ENCODE measurements at places on chromosomes 7 and 10.

DNA sequence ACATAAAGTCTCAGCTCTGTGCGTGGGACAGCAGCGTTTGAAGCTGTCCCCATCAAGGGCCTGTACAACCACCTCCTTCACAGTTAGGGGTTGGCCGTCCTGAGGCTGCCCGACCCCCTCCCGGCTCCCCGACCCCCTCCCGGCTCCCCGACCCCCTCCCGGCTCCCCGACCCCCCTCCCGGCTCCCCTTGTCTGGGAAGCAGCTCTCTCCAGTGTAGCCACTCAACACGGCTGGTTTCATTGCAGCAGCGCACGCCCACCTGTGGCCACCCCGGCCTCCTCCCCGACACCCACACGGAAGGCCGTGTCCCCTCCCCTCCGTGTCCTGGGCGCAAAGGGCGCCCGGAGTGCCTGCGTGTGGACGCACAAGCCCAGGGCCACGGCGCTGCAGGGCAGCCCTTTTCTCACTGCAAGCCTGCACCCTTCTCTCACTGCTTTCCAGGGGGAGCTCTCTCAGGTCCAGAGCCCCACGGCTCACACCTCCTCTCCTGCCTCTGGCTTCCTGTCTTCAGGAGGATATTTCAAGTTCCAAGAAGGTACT is 20.9 kb upstream of the FAM20C start:
- DNase-seq: no peak

GRCh38 chr7:121153995-121154394 is 165.5 kb downstream of the CPED1 start:
- no peak for DNase-seq

- DNase-seq: no peak
Measured at GRCh38 chr7:30005464-30005863, 15.9 kb upstream of the SCRN1 start.

- DNase-seq: no peak
Measured at GRCh38 chr7:30788640-30789333, 17.6 kb downstream of the MINDY4 start.

- DNase-seq: no peak
Measured at GRCh38 chr10:17730667-17731066, 21.3 kb upstream of the TMEM236 start.

DNA sequence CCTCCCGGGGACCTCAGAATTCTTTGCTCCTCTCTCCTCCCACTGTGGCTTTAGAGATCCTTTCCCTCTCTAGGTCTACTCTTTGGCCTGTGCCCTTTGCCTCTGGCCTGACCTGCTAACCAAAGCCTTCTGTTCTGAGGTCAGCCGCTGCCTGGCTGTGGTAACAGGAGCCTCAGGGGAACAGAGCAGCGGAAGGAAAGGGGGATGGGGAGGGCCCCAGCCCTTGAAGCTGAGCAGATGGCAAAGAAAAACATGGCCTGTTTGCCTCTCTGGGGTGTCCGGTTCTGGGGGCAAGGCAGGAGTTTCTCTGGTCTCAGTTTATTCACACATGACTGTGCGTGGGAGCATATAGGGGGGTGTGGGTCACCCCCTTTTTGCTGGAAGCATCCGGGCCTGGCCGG is 28.2 kb downstream of the COL26A1 start:
- no peak for DNase-seq

DNA sequence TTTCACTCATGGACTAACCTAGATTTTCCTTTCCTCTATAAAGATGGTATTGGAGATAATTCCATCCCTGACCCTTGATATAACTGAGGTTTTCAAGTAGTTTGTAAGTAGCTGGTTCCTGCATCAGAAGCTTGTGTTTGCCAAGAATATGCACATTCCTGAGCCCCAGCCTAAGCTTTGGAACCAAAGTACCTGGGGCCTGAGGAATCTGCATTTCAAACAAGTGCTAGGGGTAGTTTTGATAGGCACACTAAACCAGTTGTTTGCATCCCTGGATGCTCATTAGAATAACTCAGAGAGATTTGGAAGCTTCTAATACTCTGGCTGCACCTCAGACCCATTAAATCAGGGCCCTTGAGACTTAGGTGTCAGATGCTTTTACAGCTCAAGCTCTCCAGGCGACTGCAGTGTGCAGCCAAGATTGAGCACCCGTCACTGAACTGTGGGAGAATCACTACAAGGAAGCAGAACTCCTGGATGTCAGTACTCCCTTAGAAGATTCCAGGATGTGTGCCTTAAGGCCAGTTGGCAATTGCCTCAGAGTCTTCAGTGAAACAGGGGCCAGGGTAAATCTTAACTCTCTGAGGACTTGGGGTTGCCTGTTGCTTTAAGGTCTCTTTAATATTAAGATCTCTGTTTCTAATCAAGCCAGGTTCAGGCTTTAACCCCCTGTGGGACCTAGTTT is 565.0 kb downstream of the REEP3 start:
- DNase-seq: no peak

DNA sequence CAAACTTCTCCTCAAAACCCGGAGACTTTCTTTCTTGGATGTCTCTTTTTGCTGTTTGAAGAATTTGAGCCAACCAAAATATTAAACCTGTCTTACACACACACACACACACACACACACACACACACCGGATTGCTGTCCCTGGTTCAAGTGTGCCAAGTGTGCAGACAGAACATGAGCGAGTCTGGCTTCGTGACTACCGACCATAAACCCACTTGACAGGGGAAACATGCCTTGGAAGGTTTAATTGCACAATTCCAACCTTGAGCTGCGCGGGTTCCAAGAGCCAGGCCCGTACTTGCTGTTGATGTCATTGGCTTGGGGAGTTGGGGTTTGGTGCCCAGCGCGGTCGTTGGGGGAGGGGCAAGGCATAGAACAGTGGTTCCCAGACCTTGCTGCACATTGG is 1.7 kb downstream of the EGFR start:
- DNase-seq: no peak

DNA sequence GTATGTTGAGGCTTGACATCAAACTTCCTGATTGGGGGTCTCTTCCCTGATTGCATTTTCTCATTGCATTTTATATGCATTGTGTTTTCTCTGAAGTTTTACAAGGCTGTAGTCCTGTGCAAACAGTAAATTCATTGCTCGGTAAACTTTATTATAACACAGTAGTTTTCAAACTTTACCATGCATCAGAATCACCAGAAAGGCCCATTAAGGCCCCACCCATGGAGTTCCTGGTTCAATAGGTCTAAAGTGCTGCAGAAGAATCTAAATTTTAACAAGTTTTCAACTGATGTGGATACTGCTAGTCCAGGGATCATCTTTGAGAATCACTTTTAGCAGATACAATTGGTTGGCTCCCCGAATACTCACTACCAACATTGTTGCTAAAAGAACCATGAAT is 634.7 kb upstream of the LRRTM3 start:
- DNase-seq: no peak

DNA sequence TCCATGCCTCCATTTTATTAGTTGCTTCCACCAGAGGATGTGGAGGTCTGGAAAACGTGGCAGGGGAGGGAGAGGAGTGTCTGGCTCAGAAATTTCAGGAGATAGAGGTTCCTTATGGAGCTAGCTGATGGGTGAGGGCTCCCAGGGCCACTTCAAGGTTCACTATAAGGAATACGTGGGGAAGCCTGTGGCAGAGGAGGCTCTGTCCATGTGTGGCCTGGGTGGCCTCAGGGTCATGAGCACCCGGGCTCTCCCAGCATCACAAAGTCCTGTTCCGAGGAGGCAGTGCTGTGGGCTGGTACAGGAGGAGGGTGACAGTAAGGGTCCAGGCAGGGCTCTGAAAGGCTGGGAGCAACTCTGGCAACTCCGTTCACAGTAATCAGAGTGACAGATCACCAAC is 24.6 kb downstream of the ARHGAP22 start:
- DNase-seq: no peak

- no peak for DNase-seq
Measured at GRCh38 chr10:92845921-92846320, 2.4 kb upstream of the EXOC6 start.

DNA sequence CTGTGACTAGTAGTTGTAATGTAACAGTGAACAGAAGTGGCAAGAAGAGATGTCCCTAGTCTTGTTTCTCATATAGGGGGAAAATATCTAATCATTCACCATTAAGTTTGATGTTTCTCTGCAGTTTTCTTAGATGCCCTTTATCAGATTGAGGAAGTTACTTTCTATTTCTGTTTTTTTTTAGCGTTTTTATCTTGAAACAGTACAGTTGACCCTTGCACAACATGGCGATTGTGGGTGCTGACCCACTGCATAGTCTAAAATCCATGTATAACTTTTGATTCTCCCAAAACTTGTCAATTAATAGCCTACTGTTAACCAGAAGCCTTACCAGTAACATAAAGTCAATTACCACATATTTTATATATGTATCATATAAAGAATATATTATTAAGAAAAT is 192.0 kb downstream of the ADK start:
- no peak for DNase-seq

GRCh38 chr7:18754766-18755165 is 259.2 kb downstream of the HDAC9 start:
- no peak for DNase-seq

GRCh38 chr10:51030480-51030879 is 43.8 kb upstream of the PRKG1 start:
- no peak for DNase-seq

DNA sequence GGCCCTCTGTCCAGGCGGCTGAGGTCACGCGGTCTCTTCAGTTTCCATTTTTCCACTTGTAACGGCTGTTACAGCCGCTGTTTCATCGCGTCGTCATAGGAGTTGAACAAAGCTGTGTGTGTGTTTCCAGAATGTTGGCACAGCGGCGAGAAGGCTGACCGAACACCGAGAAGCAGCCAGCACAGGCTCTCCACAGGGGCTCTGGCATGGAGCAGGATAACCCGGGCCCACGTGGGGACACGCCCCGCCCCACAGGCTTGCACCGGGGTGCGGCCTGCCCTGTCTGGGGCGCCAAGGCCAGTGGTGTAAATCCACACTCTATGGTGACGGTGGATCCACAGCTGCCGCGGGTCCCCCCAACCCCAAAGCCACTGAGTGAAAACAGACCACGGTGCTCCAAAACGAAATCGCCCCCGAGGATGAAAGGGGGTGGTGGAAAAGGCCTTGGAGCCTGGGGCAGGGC is 448.2 kb downstream of the DNAJB6 start:
- no peak for DNase-seq

DNA sequence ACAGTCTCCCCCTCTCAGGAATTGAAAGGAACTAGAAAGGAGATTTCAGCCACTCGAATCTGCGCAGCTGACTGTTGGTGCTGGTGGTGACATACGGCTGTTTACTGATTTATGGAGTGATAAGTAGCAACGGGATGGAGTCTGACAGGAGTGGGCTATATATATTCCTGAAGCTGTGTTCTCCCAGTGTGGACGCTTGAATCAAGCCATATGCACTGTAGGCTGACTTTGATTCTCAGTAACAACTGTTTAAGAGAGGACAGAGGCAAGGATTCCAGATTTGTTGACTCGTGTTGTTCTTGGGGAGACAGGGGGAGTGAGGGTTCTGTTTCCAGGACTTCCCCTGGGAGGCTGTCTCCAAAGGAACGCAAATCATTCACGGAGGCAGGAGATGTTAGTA is 260.1 kb upstream of the AUTS2 start:
- no peak for DNase-seq

- no peak for DNase-seq
Measured at GRCh38 chr10:119483001-119483400, 59.5 kb downstream of the RGS10 start.

DNA sequence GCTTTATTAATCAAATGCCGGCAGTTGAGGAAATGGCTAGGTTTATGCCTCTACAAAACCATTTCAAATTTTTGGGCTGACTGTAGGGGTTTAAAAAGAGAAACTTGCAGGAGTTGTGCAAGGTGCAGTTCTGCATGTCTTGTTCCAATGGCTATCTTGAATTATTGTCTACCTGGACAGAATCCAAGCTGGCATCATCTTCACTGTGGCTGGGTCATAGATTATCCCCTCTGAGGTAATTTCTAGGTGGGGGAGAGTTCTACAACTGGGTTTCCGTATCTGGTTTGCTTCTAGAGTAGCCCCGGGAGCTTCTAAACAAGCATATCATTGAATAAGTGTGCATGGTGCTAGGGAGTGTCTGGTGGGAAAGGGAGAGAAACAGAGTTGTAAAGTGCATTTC is 16.9 kb downstream of the BET1 start:
- DNase-seq: no peak

DNA sequence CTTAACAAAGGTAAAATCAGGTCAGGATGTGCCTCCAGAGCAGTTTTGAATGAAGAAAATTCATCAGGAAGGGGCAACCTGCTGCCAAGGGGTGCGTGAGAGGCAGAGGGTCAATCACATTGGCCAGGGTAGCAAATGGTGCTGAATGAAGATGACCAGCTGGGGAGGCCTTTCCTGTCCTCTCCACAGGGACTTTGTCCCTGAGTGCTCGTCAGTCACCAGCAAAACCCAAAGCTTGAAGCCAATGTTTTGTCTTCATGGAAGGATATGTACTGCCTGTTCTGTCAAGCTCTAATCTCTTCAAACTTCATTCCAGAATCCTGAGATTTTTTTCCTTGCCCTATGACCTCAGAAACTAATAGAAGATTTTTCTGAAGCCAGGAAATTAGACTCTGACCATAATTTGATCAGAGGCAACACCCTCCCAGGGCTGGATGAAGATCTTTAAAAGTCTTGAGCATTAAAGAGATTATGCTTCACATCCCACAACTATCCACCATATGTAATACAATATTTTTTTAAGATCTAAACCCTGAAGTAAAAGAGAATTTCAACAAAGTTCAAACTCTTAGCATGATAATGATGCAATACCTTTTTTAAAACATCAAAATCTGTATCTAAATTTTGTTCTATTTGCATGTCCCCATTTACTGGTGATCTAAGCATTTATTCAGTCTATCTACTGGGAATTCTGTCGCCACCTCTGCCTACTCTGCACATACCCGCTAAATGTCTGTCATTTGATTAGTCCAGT is 243.0 kb downstream of the SNX13 start:
- DNase-seq: no peak

GRCh38 chr10:57689596-57690297 is 577.9 kb downstream of the IPMK start:
- DNase-seq: no peak

DNA sequence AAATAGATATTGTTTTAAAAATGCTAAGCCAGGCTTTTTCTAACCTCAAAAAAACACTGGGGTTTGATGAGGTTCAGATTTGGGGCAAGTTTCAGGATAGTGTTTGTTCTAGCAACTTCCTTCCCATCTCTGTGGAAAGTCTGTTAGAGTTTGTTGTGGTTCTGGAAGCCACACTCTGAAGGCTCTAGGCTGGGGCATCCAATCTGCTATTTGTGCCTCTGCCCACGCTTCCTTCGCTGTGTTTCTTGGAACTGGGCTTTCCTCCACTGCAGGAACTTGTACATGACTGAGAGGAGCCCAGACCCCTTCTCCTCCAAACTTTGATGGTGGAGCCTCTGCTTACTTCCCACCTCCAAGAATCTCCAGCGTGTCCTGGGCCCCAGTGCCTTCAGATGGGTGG is 108.5 kb upstream of the SLC25A13 start:
- DNase-seq: no peak

GRCh38 chr10:66466622-66467021 is 459.2 kb upstream of the LRRTM3 start:
- DNase-seq: no peak

- no peak for DNase-seq
Measured at GRCh38 chr7:85600395-85600794, 413.5 kb upstream of the SEMA3D start.

Data from NCI-H2029 treated with DMSO at 0.1 percent for 48 hours (cell line).